ENCODE measurements at places on chromosomes 2 and 18.

DNA sequence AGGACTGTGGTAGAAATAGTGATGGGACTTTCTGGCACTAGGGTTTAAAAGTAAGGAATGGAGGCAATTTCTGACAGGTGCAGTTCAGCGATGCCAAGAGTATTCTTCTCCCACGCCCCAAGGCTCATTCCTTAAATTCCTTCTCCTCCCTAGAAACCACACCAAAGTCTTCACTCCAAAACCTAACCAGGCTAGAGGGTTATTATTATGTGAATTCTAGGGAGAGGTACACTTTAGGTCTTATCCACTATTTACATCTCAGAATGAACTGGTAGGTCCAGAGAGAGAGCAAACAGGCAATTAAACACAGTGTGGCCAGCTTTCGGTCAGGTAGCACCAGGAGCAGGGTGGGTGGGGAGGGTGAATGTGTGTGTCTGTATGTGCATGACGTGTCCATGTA, 11.4 kb downstream of the IL1F10 start:
- DNase-seq = no peak

GRCh38 chr2:146677280-146677679, 1167.5 kb upstream of the ACVR2A start:
- no peak for DNase-seq

- no peak for DNase-seq
Observed at GRCh38 chr2:240129731-240130392, 6.2 kb downstream of the COPS9 start.

DNA sequence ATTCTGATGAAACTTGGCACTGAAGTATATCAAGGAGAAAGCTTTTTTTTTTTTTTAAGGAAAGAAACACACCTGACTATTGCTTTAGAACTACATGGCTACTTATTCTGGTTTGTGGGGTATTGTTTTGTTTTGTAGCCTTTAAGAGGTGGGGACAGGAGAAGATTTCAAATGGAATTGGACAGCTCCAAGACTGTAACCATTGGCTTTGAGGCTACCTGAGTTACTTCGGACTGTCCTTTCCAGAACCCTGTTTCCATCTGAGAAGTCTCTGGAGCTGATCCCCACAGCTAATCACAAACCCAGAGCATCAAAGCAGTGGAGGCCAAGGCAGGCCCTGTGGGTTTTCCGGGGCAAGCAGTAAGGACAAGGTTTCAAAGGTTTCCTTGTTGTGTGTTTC, 4.7 kb downstream of the CDC42EP3 start:
- peak; percentile 20 for DNase-seq

DNA sequence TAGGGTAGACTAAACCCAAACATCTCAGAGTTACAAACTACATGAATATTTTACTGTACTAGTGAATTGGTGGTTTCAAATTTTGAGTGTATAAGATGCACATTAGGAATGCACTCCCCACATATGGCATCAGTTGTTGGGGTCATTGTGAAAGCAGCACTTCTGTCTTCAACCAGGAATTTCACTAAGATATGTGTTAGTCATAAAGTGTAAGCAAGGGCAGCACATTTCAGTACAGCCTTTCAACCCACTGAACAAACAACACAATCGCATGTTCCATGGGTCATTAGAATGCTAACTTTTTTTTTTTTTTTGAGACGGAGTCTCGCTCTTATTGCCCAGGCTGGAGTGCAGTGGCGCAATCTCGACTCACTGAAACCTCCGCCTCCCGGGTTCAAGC, 164.1 kb upstream of the MAP2 start:
- no peak for DNase-seq
